Activated T-helper 1 cell treated with anti-CD3 and anti-CD28 coated beads, Interleukin-12 subunit alpha, Interleukin-12 subunit beta, Interleukin-2, Interleukin-4 antibody, amounts not matched to agents 30 ng/mL and 10 ng/mL and 1 ng/mL, durations not matched to agents 14 hours and 24 hours and 36 hours (primary cell): ENCODE measurements at places on chromosomes 6 and 20. TPM values are rescaled to one million over a fixed set of nuclear protein-coding genes. Genes with fewer than 3 reads are reported as not detected.

GRCh38 chr20:48983423-48984400 is 62.2 kb downstream of the ARFGEF2 start:
- no peak overlapping the region for H3K4me3 ChIP-seq
- H3K27me3 ChIP-seq = no peaks in the 10 kb centered on the region
- no peak for DNase-seq
- peaks cover 6% of the 10 kb centered on the region for H3K4me1 ChIP-seq

- DNase-seq = no peak
- H3K27me3 ChIP-seq = no peaks in the 10 kb centered on the region
- H3K36me3 ChIP-seq = no peaks in the 10 kb centered on the region
Observed at GRCh38 chr6:168601546-168601945, 160.6 kb downstream of the SMOC2 start.

DNA sequence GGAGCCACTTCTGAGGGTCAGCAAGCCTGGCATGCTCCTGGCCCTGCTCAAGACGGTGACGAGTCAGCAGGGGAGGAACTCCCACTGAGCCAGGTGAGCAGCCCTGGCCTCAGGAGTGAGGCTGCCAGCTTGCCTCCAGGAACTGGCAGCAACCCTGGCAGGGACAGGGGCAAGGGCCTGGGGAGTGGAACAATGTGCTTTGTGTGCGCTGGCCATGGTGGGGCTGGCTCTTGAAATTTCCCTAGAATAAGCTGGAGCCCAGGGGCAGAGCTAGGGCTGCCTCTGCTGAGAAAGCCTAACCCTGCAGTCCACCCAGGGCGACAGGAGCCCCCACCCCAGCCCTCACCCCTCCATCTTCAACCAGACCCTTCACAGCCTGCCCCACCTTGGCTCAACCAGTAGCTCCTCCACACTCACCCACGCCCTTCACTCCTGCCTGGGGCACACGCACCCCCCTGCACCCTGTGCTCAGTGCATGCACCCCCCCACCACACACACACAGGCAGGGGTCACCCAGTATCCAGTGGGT is 88.0 kb downstream of the MRPL14 start:
- H3K27ac ChIP-seq = no peak overlapping the region
- H3K4me1 ChIP-seq = peaks cover 12% of the 10 kb centered on the region
- no peak for DNase-seq
- no peak overlapping the region for H3K4me3 ChIP-seq

DNA sequence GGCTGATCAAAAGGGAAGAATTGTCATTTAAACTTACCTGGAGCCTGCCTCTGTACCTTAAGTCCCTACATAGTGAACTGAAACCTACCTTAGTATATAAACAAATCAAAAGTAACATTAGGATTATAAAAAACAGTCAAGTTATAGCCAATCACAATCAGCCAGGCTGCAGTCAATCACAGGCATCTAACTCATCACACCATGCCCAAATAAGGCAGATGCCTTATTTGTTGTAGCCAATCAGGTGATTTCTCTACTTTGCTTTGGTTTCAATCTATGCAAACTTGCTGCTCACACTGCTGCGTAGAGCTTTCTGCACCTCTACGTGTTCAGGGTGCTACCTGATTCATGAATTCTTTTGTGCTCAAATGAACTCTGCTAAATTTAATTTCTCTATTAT is 18.3 kb upstream of the DEFB113 start:
- no peaks in the 10 kb centered on the region for H3K36me3 ChIP-seq
- no peaks in the 10 kb centered on the region for H3K27me3 ChIP-seq
- no peak overlapping the region for H3K4me3 ChIP-seq
- H3K4me1 ChIP-seq = no peaks in the 10 kb centered on the region

RSPO4 gene
- not detected in 2 replicates for total RNA-seq

CGA gene
- not detected in 2 replicates for total RNA-seq

ZNF343 gene
- total RNA-seq = 18.2 and 21.6 TPM in 2 replicates
